ENCODE measurements at places on chromosomes 1 and 21. TPM values are rescaled to one million over a fixed set of nuclear protein-coding genes. Genes with fewer than 3 reads are reported as not detected.

DNA sequence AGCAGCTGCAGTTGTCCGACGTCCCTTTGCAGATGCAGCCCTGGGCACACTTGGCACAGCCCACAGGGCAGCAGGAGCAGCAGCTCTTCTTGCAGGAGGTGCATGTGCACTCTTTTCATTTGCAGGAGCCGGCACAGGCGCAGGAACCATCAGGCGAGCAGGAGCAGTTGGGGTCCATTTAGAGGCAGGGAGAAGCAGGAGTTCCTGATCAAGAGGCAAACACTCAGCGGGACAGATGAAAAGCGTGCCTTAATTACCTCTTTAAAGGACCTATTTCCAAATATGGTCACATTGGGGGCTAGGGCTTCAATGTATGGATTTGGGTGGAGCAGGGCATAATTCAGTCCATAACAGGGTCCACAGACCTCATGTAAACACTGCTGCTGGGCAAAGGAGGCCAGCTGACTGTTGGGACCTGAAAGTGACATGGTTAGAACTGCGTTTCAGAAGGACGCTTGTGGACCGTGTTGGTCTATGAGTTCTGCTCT is 4.3 kb upstream of the CPLANE2 start:
- DNase-seq, result no peak

- DNase-seq, result no peak
Measured at GRCh38 chr1:188027613-188028012, 1198.9 kb downstream of the PLA2G4A start.

DNA sequence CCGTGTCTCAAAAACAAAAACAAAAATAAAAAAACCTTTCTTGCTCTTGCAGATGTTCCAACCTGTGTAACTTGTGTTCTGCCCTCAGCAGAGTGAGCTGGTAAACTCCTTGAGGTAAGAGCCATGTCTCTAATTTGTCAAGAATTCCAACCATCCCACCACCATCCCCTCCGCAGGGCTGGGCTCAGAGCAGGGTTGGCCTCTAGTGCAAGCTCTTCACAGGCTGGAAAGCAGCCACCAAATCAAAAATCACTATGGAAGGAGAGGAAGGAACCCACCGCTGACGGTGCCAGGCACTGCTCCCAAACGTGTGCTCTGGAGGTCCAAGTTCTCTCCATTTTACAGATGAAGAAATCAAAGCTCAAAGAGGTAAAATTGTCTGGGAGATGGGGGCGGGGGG is 9.4 kb downstream of the PLEKHA6 start:
- DNase-seq, result no peak

GRCh38 chr1:77292551-77292950 is 10.7 kb downstream of the AK5 start:
- no peak for DNase-seq

DNA sequence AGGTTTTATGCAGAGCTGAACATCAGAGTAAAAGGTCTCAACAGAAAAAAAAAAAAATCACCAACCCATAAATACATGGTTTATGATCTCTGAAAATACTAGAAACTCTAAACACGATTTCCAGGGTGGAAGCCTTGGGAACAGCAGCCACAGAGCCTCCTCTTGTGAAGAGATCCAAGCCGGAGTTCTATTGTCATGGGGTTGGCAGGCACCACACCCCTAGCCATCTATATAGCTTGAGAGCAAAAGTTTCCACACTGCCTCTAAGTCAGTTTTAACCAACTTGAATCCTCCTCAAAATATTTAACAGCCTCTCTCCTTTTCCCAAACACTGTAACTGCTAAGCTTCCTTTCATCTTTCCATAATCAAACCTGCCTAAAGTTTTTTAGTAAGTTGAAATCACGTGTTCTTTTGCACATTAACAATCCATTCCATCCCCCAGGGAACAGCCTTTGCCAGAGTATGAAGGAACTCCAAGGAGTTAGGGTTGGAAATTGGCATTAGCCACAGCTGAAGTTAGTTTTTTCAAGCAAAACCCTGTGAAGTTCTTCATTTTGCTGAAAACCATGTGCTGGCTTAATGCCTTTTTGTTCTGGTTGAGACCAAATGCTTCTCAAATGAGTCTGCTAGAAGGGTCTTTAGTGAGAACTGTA is 13.8 kb upstream of the SEC16B start:
- DNase-seq, result no peak

DNA sequence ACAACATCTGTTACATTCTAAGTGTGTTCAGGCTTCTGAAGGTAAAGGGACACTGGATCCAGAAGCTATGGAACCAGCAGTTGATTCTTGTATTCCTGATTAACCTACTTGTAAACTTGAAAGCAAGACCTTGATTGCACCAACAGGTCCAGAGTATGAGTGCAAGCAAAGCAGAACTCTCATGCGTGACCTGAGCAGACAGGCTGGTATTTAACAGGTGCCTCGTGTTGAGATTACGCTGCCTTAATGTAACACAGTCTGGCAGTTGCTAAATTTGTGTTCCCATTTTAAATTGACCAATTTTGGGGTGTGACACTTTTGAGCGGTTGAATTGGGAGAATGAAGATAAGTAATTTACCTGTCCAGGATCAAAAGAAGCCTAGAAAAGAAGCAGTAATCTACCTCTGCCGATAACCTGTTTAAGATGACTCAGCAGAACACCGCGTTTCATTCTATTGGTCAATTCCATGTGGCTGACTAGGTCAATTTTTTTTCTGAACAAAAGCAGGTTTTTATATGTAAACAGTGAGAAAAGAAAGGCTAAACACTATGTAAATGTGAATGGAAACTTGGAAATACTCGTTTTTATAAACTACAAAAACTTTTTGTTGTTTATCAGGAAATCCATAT is 147.6 kb downstream of the DYRK1A start:
- no peak for DNase-seq

GRCh38 chr1:227712648-227713047 is 22.5 kb downstream of the JMJD4 start:
- no peak for DNase-seq

DNA sequence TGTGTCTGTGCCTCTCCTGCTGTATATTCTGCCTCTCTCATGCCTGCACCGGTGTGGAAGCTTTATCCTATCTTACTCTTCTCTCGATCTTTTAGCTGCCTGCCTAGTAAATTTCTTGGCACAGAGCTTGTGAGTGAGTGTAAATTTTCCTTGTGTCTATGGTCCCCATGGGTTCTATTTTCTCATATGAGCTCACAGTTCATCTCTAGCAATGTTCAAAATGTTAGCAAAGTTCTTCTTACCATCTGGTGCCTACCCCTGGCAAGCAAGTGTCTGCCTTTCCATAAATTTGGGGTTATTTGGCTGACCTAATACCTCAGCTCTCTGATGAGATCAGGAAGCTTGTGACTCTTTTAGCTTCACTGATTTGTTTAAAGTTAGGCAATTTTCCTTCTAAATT is 572.1 kb upstream of the BRINP3 start:
- no peak for DNase-seq

Gene BMP8A
- total RNA-seq, result not detected

Gene OVAAL
- not detected for total RNA-seq

Gene SPRR2B
- total RNA-seq, result not detected

Gene TRAF3IP3
- total RNA-seq, result 1.4 TPM

Gene TRMT13
- total RNA-seq, result 4.9 TPM

All from left lobe of liver (tissue), 2 donors.